ENCODE measurements at places on chromosomes 11 and 22.

- no peak for DNase-seq
These were observed 77.7 kb downstream of the MORC2 start for GRCh38 chr22:30890686-30891442.

DNA sequence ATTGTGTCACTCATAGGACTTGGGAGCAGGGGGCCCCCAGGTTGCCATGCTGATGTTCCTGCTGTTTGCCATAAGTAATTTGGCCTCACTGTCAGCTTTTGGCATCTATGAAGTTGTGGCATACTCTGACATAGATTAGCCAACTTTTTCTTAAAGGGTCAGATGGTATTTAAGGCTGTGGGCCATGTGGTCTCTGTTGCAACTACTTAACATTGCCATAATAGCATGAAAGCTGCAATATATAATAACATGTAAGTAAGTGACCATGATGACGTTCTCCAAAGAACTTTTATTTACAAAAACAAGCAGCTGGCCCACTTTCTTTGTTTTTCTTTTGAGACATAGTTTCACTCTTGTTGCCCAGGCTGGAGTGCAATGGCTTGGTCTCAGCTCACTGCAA, 2.2 kb upstream of the TMEM216 start:
- no peak for DNase-seq

GRCh38 chr11:16217631-16218030, 138.7 kb downstream of the SOX6 start:
- no peak for DNase-seq

DNA sequence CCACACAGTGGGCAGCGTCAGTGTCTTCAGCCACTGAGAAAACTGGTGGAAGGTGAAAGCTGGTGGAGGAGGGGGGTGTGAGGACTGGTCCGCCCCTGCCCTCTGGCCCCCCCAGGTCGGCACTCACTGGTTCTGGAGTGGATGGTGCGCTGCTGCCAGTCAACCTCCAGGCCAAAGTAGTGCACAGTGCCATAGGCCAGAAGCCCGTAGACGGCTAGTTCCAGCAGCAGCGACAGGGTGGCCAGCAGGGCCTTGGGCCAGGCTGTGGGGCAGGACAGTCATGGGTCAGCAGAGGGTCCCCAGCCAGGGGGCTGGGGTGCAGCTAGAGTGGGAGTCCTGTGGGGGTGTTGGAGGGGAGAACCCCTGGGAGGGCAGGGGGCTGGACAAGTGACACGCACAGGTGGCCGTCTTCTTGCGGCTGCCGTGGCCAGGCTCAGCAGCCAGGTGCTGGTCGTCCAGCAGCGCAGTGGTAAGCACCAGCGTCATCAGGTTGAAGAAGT, 2.2 kb downstream of the LMF2 start:
- no peak for DNase-seq

DNA sequence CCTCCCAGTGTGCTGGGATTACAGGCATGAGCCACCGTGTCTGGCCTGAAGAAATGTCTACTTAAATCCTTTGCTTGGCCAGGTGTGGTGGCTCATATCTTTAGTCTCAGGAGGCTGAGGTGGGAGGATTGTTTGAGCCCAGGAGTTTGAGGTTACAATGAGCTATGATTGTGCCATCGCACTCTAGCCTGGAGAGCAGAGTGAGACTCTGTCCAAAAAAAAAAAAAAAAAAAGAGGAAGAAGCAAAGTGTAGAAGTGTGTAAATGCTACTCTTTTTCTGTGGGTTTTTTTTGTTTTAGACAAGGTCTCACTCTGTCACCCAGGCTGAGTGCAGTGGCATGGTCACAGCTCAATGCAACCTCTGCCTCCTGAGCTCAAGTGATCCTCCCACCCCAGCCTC, 6.4 kb upstream of the ATG16L2 start:
- DNase-seq: no peak

DNA sequence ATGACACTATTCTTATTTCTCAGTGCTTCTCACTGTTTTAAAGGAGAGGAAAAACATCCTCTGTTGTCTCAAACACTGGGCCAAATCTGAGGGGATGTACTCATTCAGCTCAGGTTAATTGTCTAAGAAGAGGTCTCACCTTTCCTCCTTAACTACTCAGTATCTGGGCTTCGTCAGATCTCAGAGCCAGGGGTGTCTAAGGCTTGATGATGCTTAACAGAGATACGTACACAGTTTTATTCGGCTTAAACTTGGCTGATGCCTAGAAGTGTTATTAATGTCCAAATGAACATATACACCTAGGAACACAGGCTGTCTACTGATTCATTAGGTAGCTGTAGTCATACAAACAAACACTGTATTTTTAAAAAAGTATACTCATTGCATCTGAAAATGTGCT, 85.8 kb downstream of the UVRAG start:
- DNase-seq: no peak

DNA sequence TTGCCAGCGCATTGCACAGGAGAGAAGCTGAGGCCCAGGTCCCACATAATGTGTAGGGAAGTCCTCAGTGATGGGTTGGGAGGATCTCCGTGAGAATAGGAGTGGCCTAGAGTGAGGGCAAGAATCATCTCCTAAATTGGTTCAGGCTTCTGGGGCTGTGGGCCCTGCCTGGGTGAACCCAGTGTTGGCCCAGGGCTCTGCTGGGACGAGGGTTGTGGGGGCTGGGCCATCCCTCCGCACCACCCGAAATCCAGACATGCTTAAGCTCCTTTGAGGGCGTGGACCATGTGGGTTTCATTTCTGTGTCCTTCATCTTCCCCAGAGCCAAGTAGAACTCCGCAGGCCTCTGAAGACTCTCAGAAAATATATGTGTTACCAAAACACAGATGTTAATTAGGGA, 3.7 kb downstream of the MICALL1 start:
- DNase-seq: no peak

All from NCI-H446 treated with DMSO at 0.1 percent for 48 hours (cell line).